Femur (tissue), 1 donor: ENCODE measurements at places on chromosomes 3 and 15.
A peak's percentile ranks its signal among the peaks of the same experiment; 100 is the strongest.

- no peak for DNase-seq
Observed at GRCh38 chr15:77347197-77347596, 72.7 kb downstream of the PEAK1 start.

- peak; percentile 50 for DNase-seq
Observed at GRCh38 chr15:100761290-100761935, 118.2 kb upstream of the ALDH1A3 start.

DNA sequence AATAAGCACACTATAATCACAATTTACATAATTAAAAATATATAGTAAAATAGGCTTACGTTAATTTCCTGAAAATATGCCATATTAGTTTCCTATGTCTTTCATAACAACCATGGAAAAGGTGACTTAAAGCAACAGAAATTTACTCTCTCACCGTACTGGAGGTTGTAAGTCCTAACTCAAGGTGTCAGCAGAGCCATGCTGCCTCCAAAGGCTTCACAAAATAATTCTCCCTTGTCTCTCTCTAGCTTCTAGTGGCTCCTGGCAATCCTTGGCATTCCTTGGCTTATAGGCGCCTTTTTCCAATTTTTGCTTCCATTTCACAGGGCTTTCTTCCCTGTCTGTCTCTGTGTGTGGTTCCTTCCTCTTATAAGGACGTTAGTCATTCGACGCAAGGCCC is 7.6 kb downstream of the SI start:
- no peak for DNase-seq

DNA sequence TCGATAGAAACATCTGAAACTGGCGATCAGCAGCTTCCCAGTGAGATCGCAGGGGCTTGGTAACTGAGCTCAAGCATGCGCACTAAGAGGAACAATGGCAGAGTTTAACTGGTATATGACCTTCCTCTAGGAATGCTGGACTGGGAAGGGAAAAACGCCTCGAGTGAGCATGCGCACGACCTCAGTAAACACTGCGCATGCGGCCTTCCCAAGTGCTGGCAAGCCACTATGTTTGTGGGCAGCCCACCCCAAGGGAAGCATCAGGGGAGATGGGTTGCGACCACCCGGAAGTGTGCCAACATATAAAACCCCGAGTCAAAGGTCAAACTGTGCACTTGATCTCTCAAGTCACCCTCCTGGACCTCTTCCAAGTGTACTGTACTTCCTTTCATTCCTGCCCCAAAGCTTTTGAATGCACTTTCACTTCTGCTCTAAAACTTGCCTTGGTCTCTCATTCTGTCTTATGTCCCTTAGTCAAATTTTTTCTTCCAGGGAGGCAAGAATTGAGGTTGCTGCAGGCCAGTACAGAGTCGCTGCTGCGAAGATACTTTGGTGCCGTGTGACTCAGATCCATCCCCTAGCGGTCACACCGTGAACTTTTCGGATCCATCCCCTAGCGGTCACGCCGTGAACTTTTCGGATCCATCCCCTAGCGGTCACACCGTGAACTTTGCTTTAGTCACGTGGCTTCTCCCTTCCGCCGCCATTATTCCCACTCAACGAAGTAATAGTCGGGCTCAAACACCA is 243.3 kb downstream of the FAM43A start:
- DNase-seq: peak; percentile 60

- peak; percentile 45 for DNase-seq
Observed at GRCh38 chr3:99846477-99847160, 29.0 kb downstream of the CMSS1 start.

DNA sequence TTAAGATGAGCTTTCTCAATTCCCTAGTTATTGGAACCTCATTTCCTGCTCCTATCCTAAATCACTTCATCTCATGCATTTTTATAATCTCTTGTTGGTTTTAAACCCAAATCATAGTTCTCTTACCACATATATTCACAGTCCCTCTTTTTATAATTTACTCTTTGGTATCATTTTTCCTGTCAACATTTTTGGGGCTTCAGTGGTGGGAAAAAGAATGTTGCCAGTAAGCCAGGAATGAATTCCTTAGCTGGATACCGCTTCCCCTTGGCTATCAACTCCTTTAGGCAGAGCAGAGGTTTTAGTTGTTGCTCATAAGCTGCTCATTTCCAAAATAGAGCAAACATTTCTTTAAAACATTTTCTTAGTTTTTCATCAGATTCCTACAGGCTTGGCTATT is 112.3 kb downstream of the GALK2 start:
- DNase-seq: peak; percentile 50

- DNase-seq: no peak
Observed at GRCh38 chr3:30471066-30471465, 135.3 kb upstream of the TGFBR2 start.

DNA sequence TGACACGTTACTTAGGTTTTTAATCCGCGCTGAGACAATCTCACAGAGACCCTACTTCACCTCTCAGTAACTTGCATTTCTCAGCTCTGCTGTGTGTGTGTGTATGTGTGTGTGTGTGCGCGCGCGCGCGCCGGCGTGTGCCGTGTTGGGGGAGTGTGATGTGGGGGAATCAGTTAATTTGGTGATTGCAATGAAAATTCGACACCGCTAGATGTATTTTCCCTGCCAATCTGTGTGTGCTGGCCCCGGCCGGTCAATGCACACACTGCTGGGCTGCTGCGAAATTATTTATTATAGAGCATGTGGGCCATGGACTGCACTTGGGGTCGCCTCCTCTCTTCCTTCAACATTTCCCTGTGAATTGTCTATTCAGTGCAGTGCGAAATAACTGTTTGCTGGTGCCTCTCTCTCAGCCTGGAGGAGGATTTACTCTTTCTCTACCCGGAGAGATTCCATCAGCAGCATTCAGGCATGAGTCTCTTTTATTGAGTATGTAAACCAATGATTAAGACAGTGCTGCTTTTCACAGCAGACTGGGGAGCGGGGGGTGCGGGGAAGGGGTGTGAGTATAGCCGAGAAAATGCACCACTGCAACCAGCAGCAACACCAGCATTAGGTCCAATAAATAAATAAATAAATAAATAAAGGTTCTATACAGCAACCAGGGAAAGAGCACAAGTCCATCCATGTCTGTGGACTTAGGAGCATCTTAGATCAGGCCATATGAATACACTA is 2.9 kb downstream of the CADM2 start:
- DNase-seq: no peak

GRCh38 chr15:65856821-65857455 is 12.4 kb upstream of the RAB11A start:
- DNase-seq: peak; percentile 27

DNA sequence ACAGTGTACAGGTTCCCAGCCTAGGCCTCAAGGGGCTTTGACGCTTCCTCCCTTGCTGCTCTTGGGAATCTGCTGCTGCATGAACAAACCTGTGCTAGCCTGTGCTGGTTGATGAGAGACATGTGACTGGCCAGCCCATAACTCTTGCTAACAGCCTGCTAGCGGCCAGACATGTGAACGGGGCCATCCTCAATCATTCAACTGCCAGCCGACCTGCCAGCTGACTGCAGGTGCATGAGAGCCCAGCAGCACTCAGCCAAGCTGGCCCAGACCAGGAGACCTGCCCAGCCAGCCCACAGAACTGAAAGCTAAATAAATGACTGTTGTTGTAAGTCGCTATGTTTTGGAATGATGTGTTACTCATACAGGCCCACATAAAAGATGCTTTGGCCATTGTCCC is 82.4 kb upstream of the DLG1 start:
- DNase-seq: no peak

- no peak for DNase-seq
Observed at GRCh38 chr3:148606979-148607378, 90.7 kb upstream of the AGTR1 start.

GRCh38 chr3:106372806-106373190 is 504.0 kb upstream of the CBLB start:
- DNase-seq: no peak

- DNase-seq: no peak
Observed at GRCh38 chr3:14263317-14264005, 84.8 kb downstream of the LSM3 start.

- no peak for DNase-seq
Observed at GRCh38 chr15:60899322-60899966, 329.7 kb downstream of the RORA start.

- DNase-seq: no peak
Observed at GRCh38 chr3:132381348-132381944, 35.9 kb upstream of the DNAJC13 start.

DNA sequence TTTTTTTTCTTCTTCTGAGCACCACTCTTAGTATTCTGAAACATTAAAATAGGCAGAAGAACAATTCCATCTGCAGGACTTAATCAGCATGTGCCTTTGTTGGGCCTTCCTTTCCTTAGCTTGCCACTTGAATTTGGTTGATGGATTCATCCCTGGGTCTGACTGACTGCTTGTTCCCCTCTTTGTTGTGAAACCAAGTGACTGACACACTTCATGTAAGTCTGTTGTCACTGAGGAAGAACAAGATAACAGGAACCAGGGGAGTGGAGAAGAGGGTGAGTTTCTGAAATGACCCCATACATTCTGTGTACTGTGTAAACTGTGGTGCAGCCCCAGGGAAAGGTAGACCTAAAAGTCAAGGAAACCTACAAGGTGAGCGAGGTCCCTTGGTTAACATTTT is 188.7 kb upstream of the TBC1D5 start:
- no peak for DNase-seq

GRCh38 chr3:68436619-68437401 is 495.5 kb downstream of the TAFA4 start:
- DNase-seq: no peak

GRCh38 chr3:147756476-147756875 is 347.3 kb downstream of the ZIC1 start:
- no peak for DNase-seq

DNA sequence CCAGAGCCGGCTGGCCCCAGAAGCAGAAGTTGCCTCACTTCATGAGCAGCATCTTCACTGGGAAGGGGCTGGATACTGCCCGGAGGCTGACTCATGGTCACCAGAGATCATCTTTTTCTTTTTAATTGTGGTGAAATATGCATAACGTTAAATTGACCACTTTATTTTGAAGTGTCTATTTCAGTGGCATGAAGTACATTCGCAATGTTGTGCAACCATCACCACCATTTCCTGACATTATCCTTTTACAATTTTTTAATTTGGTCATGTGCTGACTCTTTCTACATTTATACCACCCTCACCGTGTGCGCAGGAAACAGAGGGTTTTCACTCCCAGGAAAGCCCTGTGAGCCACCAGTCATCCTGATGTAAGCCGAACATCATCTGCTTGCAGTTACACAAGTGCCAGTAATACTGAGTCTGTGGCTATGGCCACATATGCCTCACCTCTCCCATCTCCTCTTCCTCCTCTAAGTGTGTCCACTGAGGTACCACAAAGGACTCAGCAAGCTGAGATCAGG is 51.6 kb upstream of the ABHD17C start:
- no peak for DNase-seq

GRCh38 chr3:146543461-146544001 is 876 bp downstream of the PLSCR1 start:
- peak; percentile 70 for DNase-seq

- DNase-seq: no peak
Observed at GRCh38 chr3:32334675-32335074, 57.0 kb upstream of the CMTM7 start.

DNA sequence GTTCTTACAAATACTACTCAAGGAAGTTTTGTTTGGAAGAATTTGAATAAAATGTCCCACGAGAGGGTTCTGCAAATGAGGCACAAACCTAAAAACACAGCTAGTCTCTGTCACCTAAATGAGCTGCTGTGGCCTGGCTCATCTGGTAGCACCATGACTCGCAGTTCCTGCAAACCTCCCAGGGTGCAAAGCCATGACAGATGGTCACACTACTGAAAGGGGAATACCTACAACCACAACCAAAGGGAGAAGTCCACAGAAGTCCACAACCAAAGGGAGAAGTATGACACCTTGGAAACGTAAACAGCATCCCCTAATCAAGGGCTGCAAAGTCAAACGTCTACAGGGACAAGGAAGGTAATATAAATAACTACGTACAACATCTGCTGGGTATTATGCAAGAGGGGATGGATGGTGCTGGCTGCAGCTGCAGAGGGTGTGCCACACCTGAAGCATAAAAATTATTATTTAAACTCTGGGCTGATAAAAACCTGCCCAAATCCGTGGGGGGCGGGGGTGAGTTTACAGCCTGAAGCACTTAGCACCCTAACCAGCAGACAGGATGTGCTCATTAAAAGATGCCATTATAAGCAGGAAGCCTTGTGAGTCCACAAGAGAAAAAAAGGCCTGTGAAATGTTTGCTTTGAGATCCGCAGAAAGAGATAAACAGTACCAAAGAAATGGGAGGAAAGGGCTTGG is 184.0 kb downstream of the MAGI1 start:
- no peak for DNase-seq

DNA sequence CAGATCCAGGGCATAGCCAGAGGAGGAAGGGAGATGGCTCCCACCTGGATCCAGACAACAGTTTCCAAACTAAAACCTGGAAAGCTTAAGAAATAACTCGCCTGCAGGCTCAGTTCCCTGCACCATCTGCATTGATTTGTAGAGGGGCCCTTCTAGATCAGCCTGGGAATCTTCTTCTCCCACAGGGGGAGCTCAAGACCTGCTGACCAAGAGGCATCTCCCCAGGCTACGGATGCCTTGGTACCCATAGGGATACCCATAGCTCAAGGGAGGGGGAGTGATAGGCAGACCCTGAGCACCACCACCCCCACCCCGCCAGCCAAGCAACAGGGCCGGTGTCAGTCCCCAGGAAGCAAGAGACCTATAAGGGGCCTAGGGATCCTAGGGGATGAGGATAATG is 28.0 kb upstream of the DCLK3 start:
- no peak for DNase-seq

- no peak for DNase-seq
Observed at GRCh38 chr3:100019719-100020118, 94.6 kb downstream of the FILIP1L start.

GRCh38 chr15:73873889-73874511 is 636 bp downstream of the TBC1D21 start:
- DNase-seq: no peak

DNA sequence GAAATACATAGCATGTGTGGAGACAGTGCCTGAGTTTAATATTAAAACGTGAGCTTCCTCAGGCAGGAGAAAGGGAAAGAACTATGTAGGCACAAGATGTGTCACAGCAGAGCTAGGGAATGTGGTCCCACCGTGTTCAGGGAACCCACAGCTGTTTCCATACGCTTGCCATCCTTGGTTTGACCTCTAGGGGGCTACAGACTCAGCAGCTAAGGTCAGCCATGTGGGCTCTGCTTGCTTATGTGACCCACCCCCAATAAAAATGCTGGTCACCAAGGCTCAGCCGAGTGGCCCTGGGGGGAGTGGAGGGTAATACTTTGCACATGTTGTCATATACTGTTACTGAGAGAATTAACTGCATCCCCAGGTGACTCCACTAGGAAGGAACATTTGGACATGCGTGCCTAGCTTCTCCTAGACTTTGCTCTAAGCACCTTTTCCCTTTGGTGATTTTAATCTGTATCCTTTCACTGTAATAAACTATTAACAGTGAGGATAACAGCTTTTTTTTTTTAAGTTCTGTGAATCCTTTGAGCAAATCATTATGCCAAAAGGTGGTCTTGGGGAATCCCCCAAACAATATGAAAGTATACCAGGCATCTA is 3.3 kb downstream of the TUBGCP5 start:
- peak; percentile 39 for DNase-seq

DNA sequence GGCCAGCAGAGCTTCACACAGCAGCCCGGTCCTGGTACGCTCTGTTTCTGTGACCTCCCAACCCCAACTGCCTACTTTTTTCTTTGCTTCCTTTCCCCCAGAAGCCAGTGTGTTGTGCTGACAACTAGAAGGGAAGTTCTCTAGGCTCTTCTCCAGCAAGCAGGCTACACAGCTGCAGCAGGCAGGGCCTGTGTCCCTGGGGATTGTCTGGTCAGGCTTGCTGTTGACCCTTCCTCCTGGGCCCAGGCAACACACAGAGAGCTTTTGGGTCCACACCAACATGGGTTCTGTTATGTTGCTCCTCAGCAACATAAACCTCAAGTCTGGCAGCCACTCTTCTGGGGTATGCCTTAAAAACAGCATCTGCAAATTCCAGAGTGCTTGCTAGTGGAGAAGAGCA is 36.2 kb upstream of the TSPAN3 start:
- DNase-seq: peak; percentile 71
